Activated CD4-positive, alpha-beta T cell treated with anti-CD3 and anti-CD28 coated beads for 1 hour (primary cell): ENCODE measurements at places on chromosomes 16 and 17.

GRCh38 chr17:42598905-42599304, 10.3 kb downstream of the RETREG3 start:
- DNase-seq = no peak

DNA sequence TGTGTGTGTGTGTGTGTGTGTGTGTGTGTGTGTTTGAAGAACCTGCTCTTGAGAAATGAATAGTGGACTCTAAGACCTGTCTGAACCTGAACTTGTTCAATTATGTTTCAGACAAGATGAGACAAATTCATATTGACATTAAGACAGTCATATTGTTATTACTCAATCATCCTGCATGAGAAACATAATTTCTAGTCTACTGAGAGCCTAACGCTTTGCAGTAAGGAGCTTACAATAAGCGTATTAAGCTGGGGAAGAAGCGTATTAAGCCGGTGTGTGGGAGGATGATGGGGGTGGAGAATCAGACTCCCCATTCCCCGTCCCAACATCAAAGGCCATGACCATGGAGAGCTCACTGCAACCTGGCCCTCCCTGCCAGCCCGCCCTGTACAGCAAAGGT, 22.4 kb upstream of the MNT start:
- no peak for DNase-seq

DNA sequence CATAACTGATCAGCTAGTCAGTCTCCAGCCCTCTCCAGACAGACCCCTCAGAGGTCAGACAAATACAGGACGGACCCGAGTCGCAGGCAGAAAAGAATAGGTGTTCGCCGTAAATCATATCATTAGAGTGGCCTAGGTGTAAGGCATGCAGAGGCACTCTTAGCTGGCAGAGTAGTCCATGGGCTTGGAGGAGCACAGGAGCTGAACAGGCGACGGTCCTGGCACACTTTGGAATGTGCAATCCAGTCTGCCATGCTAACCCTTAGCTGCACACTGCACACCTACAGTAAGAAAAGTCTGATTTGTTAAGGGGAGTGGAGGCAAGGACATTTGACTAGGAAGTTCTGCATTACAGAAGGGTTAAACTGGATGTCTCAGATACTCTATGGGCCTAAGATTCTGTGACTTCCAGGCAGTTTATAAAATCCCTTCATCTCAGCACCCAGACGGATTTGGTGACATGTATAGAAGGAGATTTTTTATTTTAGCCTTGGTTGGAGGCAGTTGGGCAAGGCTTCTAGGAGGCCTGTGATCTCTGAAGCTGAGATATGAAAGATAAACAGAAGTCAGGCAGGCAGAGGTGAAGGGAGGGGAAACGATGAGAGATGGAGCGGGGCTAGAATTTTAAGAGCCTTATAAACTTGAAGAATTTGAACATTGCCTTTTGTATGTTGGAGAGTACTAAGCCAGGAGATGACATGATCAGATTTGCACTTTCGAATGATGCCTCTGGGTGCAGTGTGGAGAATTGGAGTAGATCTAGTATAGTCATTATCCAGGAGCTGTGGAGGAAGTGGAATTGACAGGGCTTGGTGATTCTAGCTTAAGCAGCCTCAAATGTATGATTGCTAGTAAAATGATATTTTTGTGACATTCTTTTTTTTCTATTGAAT, 34.6 kb upstream of the SLC5A11 start:
- DNase-seq = no peak

DNA sequence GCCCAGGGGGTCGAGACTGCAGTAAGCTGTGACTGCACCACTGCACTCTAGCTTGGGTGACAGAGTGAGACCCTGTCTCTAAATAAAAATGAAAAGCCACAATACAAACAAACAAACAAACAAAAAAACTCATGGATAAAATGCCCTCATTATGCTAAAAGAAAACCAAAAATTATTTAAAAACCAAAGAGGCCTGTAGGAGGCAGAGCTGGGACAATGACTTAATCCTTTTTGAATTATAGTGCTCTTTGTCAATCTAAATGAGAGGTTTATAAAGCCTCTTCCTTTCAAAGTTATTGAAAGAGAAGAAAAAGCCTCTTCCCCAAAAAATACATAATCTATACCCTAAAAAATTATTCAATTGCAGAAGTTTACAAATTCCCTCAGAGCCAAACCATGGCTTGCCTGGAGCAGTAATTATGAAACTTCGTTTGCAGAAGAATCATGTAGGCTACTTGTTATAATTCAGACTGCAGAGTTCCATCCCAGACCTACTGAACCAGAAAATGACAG, 18.5 kb downstream of the CRLF3 start:
- no peak for DNase-seq

- DNase-seq = peak; percentile 62
These were observed 21.8 kb upstream of the ASGR2 start for GRCh38 chr17:7136266-7136877.

DNA sequence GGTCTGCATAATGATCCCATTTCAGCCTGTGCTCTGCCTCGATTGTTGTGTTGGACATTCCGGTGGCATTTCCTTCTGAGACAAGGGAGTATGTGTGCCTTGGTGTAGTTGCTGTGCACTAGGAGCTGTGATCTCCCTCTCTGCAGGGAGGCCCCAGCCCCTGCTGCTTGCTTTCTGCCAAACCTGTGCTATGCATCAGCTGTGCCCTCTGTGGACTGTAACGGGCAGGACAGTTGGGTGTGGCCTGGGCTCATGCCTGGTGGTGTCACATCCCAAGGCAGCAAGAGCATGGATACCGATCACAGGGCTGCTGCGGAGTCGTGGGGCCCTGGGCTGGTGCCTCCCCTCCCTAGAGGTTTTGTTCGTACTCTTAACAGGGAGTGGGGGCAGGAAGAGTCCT, 3.8 kb upstream of the JPT2 start:
- DNase-seq = no peak

DNA sequence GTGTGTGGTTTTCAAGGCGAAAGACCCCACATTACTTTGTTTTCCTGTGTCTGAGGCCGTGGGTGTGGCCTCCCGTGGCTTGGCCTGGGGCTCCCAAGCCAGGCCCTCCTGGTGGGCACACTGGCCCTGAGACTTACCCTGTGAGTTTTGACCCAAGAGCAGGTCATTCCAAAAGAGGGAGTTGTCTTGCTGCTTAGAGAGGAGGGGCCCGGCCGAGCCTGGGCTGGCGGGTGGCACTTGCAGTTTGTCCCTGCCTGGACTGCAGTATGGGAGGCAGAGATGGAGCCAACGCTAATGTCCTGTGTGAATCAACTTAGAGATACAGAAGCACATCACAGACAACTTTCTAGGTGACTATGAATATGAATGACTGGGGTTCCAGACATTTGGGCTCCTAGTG, 22.7 kb downstream of the PLEKHG4 start:
- no peak for DNase-seq

GRCh38 chr17:34764716-34765115, 185.3 kb downstream of the TMEM132E start:
- DNase-seq = no peak

DNA sequence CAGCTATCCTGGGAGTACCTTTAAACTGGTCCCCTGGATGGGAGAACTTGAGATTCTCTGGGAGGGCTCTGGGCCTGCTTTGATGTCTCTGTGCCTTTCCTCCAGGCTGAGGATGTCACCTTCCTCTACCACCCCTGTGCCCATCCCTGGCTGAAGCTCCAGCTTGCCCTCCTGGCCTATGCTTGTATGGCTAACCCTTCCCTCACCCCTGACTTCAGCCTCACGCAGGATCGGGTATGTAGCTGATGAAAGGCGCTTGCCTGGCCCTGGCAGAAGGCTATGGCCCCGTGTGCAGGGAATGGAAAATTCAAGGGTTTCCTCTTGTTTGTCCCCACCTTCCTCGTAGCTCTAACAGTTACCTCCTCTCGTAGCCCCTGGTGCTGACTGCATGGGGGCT, 3.0 kb downstream of the TP53I13 start:
- DNase-seq = no peak

- DNase-seq = no peak
These were observed 36.0 kb downstream of the CHD9 start for GRCh38 chr16:53090591-53091411.

GRCh38 chr17:73485130-73485529, 159.1 kb downstream of the SDK2 start:
- DNase-seq = no peak

DNA sequence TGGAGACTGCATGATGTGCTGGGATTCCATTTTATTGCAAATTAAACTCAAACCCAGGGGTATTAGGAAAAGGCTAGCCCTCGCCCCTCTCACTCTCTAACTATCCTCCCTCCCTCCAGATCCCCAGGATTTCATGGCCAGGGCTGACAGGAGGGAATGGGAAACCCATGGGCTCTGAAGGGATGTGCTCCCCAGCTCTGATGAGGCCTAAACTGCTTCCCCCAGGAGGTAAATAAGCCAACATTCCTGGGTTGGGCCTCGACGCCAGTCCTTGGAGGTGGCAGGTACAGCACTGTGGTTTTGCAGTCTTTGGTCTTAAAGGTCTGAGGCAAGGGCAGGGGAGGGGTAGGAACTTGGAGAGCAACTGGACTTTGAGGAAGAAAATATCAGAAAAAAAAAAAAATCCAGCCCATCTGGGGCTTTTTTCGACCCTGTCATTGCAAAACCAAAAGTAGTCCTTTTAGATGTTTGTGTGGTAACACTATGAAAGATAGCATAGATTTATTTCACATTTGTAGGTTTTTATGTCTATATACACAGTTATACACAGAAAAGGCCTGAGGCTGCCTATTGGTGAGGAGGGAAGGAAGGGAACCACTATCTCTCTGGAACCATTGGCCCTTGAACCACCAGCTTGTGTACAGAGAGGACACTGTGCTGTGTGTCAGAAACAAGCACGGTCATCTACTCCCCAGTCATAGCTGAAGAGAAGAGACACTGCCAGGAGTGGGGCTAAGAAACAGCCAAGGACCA, 12.0 kb downstream of the C17orf113 start:
- DNase-seq = no peak

- no peak for DNase-seq
These were observed 2.9 kb upstream of the ABCA10 start for GRCh38 chr17:69231521-69231920.

DNA sequence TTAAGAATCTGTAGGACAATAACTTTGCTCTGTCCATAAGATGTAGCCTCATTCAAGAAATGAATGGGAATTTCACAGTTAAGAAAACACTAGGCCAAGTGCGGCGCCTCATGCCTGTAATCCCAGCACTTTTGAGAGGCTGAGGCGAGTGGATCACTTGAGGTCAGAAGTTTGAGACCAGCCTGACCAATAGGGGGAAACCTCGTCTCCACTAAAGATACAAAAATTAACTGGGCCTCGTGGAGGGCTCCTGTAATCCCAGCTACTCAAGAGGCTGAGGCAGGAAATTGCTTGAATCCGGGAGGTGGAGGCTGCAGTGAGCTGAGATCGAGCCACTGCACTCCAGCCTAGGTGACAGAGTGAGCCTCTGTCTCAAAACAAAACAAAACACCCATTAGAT, 19.9 kb upstream of the RSL1D1 start:
- no peak for DNase-seq

GRCh38 chr17:3857261-3858105, 11.4 kb upstream of the NCBP3 start:
- no peak for DNase-seq

DNA sequence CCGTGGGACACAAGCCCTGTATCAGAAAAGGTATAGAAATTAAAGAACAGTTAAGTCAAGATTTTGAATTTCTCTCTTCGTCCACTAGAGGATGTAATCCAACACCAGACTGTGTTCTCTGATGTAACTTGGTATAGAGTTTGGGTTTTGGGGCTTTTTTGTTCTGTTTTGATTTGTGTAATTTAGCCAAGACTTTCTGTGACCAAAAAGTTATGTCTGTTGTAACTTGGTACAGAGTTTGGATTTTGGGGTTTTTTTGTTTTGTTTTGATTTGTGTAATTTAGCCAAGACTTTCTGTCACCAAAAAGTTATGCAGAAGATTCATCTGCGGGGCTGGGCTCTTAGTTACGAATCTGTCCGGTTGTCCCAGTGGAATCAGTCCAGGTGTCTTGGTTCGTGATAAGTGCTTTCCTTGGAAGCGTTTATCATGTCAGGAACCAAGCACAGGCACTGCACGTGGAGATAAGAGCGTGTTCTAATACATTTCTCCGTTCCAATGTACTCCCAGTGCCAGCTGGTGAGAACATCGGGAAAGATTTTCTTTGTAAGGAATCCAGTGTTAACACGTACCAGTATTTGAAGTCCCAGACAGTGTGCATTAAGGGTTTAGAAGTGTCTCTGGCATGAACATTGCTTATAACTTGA, 44.1 kb upstream of the SEC14L1 start:
- no peak for DNase-seq

DNA sequence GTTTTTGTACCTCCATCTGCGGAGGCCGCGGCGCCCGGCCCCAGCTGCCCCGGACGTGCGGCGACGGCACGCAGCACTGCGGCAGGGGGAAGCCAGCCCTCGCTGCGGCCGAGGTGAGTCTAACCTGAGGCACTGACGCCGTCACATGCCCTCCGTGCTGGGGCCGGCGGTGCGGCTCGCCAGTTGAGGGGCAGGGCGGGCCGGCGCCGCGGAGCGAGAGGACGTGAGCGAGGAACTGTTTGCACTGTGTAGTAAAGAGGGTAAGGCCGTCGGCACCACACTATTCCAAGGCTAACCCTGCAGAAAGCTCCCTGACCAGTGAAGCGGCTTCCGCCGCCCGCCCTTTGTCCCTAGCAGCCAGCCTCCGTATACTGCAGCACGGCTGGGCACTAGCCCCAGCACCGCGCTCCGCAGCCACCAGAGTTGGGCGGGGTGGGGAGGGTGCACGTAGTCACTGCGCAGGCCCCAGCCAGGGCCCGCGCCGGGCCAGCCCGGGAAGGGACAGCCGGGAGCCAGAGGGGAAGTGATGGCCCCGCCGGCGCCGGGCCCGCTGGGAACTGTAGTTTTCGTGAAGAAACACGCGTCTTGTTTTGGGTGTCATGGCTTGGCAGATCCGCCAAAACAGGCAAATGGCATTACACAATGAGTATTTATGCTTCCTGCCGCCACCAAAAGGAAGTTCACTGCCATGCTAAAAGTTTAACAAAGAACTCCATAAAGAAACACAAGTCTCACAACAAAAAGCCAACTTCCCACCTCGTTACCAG, 580 bp upstream of the KANSL1 start:
- DNase-seq = peak; percentile 90

DNA sequence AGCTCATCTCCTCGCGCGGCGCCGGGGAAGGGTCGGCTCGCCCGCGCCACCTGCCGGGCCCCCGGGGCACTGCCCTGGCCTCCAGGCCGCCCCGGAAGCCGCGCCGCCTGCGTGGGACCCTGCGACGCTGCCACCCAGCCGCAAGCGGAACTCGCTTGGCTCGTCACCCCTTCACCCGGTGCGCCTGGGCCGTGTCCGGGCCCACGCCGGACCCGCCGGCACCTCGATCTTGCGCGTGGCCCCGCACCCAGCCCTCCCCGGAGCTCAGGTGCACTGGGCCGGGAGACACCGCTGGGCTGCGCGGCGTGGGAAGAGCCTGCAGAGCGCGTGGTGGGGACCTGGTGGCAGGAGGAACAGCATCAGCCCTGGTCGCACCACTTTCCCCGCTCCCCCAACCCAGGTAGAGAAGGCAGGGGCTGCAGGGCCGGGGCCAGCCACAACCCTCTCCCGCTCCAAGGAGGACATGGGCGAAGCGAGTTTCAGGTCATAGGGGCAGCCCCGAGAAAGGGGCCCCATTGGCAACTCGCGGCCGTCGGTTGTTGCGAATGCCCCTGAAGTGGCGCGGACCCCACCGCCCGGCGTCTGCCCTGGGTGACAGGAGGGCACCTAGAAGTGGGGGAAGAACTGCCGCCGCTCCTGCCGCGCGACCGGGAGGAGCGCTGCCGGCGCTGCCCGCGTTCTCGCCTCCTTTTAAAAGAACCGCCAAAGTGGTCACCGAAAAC, 363 bp upstream of the MIF4GD start:
- peak; percentile 83 for DNase-seq
